A549 (cell line): ENCODE measurements at places on chromosomes 1 and 21.

DNA sequence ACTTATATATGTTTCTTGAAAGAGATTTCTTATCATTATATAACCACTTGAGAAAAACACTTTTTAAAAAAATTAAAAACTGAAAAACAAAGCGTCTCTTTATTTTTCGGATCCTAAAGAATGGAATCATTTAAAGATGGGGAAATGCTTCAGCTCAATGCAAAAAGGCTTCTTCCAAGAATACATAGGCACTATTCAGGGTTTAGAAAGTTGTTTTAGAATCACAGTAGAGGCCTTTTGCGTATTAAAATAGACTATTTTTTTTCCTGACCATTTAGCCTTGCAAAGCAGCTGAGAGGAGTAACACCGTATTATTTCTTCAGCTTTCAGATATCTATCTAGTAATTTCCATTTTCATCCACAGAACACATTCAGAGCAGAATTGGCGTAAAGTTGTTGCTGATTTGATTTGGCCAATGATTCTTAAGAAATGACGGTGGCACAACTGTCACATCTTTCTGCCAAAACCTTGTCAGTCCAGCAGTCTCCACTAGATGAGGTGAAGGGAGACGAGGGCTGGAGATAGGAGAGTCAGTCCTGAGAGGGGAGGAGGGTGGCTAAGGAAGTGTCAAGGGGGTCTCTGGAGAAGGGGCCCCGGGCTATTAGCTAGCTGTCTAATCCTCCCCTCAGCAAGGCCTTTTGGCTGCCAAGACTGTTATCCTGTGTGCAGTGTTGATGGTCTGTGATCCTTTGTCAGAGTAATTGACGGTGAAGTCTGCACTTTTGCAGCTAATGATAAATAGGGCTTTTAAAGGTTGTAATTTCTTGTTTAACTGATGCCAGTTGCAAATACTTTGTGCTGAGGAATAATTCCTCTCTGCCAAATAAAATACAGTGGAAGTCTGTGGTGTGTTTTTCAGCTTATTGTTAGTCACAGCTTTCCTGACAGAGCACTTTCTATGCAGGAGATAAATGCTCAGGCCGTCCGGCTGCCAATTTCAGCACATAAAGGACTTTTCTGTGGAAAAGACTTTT lies 34.7 kb downstream of the PRRX1 start:
- no peak for DNase-seq

DNA sequence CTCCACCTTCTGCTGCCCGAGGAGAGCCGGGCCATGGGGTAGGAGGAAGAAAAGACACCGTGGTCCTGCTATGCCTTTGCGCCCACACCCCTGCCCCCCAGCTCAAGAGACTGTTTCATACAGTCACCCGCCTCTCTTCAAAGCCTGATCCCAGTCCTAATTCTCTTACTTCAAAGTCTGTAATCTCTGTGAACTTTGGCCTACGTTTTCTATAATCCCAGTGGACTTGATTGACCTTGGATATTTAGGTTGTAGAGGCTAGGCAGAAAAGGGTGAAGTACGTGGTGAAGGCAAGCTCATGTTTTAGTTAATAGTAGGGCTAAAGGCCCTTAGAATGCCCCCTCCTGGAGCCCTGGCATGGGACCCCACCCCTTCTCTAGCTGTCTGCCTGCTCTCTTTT lies 28.4 kb downstream of the VPS13D start:
- no peak for DNase-seq

- DNase-seq = peak; percentile 30
These were observed 78.8 kb upstream of the CD1D start for GRCh38 chr1:158101927-158102326.

DNA sequence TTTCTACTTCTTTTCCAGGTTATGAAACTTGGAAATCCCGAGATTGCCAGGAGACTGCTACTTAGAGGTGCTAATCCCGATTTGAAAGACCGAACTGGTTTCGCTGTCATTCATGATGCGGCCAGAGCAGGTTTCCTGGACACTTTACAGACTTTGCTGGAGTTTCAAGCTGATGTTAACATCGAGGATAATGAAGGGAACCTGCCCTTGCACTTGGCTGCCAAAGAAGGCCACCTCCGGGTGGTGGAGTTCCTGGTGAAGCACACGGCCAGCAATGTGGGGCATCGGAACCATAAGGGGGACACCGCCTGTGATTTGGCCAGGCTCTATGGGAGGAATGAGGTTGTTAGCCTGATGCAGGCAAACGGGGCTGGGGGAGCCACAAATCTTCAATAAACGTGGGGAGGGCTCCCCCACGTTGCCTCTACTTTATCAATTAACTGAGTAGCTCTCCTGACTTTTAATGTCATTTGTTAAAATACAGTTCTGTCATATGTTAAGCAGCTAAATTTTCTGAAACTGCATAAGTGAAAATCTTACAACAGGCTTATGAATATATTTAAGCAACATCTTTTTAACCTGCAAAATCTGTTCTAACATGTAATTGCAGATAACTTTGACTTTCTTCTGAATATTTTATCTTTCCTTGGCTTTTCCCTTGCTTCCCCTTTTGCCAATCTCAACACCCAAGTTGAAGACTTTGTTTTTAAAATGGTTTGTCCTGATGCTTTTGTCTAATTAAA lies 4.0 kb downstream of the CDKN2C start:
- peak; percentile 65 for DNase-seq

DNA sequence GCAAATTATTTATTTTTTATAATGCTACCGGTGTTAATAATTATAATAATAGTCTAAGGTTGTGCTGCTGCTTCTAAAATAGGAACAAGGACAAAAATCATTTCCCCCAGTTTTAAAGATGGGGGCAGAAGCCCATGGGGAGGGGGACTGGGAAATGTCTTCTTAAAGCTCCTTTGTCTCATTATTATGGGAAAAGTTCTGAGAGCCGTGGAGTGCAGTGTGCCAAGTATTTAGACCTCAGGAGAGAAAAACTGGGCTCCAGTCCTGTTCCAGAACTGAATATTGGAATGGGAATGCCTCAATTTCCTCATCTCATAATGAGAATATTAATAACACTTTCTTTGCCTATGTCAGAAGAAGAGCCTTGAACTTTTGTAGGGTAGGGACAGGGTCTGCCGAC lies 40.9 kb upstream of the ATF3 start:
- DNase-seq = no peak

DNA sequence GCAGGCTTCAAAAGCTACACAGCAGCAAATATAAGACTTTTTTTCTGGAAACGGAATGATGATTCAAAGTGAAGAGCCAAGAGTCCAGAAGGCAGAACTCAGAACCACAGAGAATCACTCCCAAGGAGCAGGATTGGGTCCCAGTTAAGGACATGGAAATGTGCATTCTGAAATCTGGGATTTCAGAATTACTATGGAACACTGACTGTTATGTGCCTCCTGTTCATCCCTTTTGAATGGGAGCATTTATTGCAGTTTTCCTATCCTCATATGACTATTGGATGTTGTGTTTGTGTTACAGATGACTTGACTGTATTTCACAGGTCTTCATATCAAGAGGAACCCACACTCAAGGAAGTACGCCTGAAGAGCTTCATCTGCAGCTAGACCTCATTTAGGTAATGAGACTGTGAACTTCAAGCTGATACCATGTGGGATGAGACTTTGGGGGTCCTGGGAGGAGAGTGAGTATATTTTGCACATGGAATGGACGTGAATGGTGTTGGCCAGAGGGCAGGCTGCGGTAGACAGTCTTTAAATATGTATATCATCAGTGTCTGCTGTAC lies 17.1 kb upstream of the CAP1 start:
- DNase-seq = no peak

- no peak for DNase-seq
These were observed 18.7 kb upstream of the PPP1R8 start for GRCh38 chr1:27811741-27812500.

DNA sequence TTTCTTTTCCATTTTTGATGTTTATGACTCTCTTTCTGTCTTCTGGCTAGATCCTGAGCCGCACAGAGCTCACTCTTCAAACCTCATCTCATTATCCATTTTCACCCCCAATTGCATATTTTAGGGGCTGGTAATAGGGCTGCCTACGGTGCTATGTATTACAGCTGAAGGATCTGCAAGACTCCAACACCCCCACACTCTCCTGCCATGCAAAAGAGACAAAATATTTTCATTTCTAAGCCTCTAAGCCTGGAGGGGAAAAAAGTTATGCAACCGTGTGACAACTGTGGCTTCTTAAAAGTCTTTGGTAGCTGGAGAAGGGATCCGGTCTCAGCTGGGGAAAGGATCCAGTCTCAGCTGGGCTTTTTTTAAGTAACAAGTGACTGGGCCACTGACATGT lies 311.6 kb downstream of the NPHP4 start:
- DNase-seq = no peak

GRCh38 chr1:19643602-19644394 lies at the start of gene NBL1:
NBL1 (plus strand) TSS chr1:19644311; CDS start chr1:19655031, 10,720 bp downstream.
- peak; percentile 41 for DNase-seq

- DNase-seq = peak; percentile 40
These were observed 90.4 kb downstream of the KCNK1 start for GRCh38 chr1:233704170-233704897.
